ENCODE measurements at places on chromosomes 1 and 21.

DNA sequence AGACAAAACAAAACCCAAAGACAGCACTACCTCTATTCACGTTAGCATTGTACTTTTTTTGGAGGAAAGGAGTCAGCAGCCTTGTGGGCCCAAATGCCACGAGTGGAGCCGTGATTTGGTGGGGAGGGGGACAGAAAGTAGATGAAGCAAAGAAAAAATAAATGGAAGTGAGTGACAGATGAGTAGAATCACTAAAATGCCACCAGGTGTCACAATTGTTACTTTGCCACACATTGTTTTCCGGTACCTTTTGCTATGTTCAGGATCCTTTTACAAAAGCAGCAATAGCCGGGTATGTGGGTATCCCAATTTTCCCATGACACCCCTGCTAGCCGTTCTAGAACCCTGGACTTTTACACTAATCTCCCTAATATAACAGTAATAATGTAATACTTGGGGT, 85.0 kb upstream of the AK4 start:
- no peak for DNase-seq

DNA sequence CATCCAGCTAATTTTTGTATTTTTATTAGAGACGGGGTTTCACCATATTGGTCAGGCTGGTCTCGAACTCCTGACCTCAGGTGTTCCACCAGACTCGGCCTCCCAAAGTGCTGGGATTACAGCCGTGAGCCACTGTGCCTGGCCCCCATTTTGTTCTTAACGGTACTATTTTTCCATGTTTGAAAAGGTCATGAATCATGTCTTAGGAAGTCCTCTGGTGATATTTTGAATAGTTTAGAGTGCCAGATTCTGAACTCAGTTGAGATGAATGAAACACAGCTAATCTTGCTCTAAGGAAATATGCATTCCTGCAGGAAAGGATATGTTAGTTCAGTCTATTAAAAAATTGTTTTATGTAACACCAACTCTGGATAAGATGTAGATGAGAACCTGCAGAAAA, 62.6 kb upstream of the ATP2B4 start:
- DNase-seq, result no peak

DNA sequence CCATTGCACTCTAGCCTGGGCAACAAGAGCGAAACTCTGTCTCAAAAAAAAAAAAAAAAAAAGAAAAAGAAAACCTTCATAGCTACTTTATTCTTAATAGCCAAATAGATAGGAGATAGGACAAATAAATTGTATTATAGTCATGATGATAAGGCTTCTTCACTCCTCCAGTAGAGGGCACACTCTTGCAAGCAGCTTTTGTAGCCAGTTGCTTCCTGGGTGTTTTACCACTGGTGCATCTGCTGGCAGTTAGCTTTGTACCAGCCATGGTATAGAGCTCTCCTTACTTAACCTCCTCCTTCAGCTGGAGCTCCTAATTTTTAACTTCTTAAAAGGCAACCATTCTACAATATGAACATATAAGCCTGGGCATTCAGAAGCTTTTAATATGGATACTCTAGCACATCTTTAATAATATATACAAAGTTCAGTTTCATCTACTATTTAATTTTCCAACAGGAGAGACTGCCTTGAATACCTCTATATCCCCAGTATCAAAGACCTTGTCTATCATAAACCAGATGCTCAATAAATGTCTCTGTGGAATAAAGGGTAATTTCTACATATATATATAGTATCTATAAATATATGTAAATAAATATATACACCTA, 35.8 kb downstream of the EVI5 start:
- DNase-seq, result peak; percentile 14

DNA sequence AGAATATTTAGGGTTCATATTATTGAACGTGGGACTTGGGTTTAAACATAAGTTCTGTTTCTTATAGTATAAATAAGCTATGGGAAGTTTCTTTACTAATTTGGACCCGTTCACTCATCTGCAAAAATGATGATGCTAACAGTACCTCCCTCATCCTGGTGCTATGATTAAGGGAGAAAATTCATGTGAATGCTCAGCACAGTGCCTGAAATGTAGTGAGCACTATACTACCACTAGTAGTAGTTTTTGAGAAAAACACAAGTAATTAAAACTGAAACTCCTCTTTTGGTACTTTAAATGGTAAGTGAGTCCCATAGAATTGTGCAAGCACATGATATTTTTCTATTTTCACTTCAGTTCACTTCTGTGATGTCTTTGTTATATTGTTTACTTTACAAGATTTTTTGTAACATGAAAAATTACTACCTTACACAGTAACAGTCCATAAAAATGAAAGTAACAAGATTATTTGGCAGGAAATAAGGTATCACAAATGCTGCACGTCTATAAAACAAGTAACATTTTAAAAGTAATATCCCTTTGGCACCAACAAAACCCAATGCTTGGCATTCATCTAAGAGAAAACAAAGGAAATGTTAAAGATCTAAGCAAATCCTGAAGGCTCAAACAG, 11.3 kb upstream of the PTPRC start:
- no peak for DNase-seq

All from skeletal muscle cell (primary cell).